ENCODE measurements at places on chromosomes 5 and 9.

DNA sequence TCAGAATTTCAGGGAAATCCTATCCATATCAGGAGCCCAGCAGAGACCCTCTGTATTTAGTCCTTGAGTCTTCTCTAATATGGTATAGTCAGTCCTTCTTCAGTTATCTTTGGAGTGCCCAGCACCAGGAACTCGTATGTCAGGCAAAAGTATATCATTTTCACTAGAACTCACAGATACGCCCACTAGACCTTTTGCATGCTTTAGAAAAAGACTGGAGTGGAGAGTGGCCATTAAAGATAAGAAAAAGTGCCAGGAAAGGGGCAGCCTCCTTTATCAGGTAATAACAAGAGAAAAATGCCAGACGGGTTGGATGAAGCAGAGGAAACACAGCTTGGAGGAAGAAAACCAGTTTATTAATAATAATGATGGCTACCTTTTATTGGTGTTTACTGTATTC lies 63.5 kb downstream of the GPR21 start:
- no peak for DNase-seq

DNA sequence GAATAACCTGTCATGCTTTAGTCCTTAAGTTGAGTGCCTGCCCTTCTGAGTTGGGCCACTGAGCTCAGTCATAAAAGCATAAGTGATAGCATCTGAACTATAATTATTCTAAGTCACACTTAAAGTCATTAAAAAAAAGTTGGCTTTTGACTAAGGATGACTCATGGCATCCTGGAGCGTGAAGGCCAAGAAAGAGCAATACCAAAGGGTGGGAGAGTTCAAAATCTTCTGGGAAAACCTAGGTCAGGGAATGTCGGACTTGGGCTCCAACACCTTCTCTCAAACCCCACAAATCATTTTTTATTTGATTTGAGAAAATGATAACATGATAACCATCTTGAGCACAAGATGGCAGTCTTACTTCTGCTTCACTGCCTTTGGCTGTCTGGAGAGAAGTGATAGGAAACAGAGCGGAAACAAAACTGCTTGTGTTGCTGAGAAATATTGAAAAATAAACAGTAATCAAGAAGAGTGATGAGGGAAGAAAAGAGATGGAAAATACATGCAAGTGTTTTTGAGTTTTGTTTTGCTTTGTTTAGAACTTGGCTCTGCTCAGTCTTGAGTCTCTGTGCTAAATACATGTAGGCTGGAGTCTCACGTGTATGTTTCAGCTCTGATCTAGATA lies 16.9 kb upstream of the NTRK2 start:
- DNase-seq, result no peak

GRCh38 chr5:167701051-167701450 lies 590.4 kb upstream of the WWC1 start:
- no peak for DNase-seq

GRCh38 chr9:13022756-13023155 lies 247.9 kb downstream of the LURAP1L start:
- DNase-seq, result no peak

DNA sequence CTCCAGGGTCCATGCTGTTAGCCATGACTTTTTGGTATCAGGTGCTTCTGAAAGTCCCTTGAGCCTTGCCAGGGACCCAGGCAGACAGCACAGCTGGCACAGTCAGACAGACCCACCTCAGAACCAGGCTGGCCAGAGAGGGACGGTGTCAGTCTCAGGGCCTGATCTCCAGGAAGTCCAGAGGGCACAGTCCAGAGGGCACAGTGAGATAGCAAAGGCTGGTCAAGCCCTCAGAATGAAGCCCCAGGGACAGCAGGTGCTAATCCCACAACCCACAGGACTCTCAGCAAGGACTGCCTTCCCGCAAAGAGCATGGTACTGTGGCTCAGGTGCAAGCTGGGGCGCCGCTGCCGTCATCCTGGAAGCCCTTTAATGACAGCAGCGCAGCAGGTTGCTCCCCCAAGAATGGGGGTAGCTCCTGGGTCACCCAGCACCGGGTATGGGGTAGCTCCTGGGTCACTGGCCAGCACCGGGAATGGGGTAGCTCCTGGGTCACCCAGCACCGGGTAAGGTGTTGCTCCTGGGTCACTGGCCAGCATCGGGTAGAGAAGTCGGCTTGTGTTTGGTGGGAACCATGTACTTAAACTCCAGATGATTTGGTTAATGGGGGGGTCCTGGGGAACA lies 105.6 kb upstream of the PHYKPL start:
- DNase-seq, result no peak

DNA sequence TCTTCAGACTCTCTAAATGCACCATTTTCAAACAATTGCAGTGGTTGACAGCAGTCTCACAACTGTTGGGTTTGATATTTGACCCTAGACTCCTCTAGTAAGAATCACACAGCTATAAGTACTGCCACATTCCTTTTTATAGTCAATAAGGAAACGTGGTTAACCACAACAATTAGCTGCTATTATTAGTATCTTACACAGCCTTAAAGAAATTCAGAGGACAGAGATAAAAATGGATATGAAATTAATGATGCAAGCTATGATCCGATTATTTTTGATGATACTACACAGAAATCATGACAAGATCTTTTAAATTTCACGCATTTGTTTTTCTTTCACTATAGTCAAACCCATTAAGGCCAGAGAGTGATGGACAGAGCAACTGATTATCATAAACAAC lies 288.6 kb upstream of the C9orf72 start:
- no peak for DNase-seq

GRCh38 chr5:132417889-132418485 lies 48.5 kb downstream of the SLC22A5 start:
- DNase-seq, result no peak

DNA sequence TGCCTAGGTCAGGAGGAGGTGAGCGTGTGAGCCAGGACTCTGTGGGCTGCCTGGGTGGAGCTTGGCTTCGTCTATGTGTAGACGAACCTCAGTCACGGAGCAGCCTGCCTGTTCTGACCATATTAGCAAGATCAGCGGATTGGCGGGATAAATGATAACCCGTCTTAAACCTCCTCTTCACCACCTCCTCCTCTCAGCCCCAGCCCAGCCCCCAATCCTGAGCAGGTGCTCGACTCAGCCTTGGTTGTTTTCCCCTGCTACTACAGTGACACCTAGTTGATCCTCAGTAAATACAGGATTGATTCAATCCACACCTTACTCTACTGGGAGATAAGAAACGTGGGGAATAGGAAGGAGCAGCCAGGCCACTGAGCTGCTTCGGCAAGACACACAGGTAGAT lies 286.1 kb downstream of the IRX2 start:
- DNase-seq, result no peak

GRCh38 chr9:117622347-117622746 lies 81.9 kb upstream of the TLR4 start:
- DNase-seq, result no peak

DNA sequence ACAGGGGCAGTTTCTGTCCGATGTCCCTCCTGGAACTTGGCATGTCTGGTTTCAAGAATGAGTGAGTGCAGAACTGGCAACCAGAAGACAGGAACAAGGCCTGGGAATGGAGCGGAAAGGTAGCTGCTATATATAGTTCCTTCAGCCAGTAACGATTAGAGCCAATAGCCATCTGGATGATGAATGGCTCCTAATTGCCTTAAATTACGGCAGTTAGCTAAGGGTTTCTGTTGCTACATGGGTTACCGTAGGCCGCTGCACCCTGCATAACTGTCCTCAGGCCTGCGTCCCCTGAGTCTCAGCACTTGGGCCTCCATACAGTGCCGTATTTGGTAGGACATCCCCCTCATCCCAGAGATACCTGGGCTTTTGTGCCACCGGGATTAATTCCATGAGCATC lies 29.4 kb downstream of the WWC1 start:
- DNase-seq, result no peak

- no peak for DNase-seq
These were observed 47.4 kb downstream of the VAV2 start for GRCh38 chr9:133944746-133945135.

GRCh38 chr5:113150821-113151220 lies 174.2 kb downstream of the DCP2 start:
- DNase-seq, result no peak

DNA sequence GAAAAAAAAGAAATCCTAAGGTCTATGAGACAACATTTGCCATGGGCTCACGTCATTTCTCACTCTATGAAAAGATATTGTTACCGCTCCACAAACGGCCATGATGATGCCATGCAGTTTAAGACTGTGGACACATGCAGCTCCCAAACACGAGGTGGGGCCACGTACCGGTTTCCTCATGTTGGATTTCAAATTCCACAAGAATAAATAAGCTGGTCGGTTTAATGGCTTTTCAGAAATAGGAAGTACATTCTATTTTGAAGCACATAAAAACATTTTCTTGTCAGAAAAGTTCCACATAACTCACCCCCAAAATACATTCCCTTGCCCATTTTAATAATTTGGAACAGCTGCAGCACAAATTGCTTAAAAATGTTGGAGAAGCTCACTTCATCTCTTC lies 130.6 kb downstream of the MYO10 start:
- DNase-seq, result no peak

DNA sequence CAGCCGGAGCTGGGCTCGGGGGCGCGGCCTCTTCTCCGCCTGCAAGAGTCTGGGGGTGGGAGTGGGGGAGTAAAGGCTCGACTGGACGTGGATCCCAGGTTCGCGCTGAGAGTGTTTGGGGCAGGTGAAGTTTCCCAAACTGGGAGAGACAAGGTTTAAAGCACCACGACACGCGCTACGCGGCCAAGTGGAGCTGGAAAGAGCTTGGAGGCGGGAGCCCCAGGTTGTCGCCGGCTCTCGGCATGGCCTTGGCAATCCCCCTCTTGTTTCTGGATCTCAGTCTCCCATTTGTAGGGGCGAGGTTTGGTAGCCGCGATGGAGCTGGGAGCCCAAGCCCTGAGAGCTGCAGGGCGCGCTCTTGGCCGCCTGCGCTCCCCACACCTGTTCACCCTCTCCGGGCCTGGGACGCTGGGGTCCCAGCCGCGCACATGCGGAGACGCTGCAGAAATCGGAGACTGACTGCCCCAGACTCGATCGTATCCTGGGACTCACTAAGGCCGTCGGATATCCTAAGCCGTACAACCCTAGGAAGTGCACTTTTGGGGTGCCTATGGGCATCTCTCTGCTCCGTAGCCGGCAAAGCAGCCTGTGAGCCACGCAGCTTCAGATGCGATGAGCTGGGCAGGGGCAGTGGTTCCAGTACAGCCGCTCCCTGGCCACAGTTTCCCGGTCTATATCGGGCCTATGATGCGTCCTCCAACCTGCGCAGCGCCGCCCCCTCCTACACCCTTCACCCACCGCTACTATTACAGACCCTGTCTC lies 937 bp downstream of the TMOD1 start:
- no peak for DNase-seq
